ENCODE measurements at places on chromosomes 6 and 20.

- DNase-seq: no peak
Measured at GRCh38 chr6:108591040-108591816, 30.5 kb downstream of the FOXO3 start.

DNA sequence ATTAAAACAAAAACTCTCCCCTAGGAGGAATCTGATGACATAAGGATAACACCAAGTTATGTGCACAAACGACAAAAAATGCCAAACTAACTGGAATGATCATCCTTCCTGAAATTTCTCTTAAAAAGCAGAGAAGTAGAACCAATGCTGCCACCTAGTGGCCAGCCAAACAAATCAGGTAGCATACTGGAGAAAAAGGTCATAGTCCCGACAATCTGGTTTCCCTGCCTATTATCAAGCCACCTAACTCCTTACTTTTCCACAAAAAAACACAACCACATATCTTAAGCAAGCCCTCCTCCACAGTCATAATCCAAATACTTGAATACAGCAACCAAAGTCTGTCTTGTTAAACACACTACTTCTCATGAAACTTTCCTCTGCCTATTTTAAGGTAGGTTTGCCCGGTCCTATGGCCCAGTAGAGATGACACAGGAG, 5.3 kb downstream of the OARD1 start:
- no peak for DNase-seq

- DNase-seq: no peak
Measured at GRCh38 chr20:39491711-39492110, 529.6 kb downstream of the DHX35 start.

DNA sequence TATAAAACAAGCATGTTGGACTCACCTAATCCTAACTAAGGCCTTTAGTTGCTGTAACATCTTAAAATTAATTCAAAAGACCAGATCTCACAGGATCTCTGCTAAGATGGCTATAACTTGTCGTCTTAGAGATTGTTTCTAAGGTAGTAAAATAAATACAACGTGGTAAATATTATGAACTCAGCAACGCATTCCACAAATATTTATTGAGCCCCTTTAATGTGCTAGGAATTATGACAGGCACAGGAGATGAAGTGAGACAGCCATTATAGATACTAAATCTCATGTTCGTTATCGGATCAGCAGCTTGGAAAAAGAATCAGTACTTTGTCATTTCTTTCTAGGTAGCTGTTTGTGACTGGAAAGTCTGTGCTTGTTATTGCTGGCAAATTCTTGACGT, 20.9 kb upstream of the MCM3 start:
- DNase-seq: no peak

GRCh38 chr6:28474441-28475219, 31.3 kb upstream of the ZSCAN23 start:
- peak; percentile 92 for DNase-seq

- peak; percentile 64 for DNase-seq
Measured at GRCh38 chr20:47725248-47725973, 59.9 kb downstream of the SULF2 start.

- DNase-seq: no peak
Measured at GRCh38 chr20:51233345-51233744, 210.4 kb upstream of the KCNG1 start.
